ENCODE measurements at places on chromosomes 7 and 10.

GRCh38 chr7:36512616-36513015, 123.0 kb downstream of the ANLN start:
- DNase-seq = no peak

- DNase-seq = no peak
These were observed 30.0 kb downstream of the ADAMTS14 start for GRCh38 chr10:70702190-70702763.

- DNase-seq = no peak
These were observed 104.0 kb downstream of the MAD1L1 start for GRCh38 chr7:2128601-2129322.

DNA sequence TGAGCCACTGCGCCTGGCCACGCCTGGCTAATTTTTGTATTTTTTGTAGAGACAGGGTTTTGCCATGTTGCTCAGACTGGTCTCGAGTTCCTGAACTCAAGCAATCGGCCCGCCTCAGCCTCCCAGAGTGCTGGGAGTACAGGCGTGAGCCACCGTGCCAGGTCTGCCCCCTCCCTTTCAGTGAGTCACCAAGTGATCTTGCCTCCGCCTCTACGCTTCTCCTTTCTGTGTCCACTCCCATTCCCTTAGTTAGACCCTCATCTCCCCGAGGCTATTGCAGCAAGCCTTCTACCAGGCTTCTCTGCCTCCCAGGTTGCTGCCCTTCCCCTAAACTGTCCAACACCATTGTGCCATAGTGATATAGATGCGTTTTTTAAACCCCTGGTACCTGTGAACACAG, 32.9 kb downstream of the CDC123 start:
- no peak for DNase-seq

- DNase-seq = no peak
These were observed 6.1 kb upstream of the HOXA2 start for GRCh38 chr7:27108390-27109127.

GRCh38 chr10:92082583-92083280, 159.2 kb downstream of the BTAF1 start:
- no peak for DNase-seq

GRCh38 chr7:47198159-47198558, 383.8 kb downstream of the TNS3 start:
- no peak for DNase-seq

DNA sequence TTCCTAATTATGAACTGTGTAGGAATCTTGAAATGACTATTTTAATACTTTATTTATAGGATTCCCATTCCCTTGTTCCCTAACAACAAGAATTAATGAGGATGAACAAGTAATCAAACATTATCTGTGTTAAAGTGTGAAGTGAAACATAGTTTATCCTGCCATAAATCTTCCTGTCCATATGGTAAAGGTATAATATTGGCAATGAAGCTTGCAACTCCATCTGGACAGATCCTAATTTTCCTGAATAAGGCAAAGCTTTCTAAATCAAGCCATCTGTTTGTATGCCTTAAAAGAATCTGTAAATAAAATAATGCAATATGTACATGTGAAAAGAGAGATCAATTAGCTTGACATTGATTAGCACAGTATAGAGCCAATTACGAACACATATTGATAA, 529.0 kb downstream of the ANKRD7 start:
- no peak for DNase-seq

GRCh38 chr10:79266543-79267312, 80.5 kb upstream of the PPIF start:
- DNase-seq = peak; percentile 86

DNA sequence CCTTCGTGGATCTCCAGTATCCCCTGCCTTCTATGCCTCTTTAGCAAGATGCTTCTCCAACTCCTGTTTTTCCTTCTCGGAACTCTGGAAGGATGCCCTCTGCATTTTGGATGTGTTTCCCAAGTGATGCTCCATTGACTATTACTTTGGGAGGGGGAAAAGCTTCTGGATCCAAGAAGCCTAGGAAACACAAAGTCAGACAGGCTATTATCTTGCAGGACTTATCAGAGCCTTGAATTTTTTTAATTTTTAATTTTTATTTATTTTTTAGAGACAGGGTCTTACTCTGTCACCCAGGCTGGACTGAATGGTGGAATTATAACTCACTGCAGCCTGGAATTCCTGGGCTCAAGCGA, 21.1 kb downstream of the TMEM270 start:
- DNase-seq = no peak

- no peak for DNase-seq
These were observed 119.5 kb upstream of the PRSS1 start for GRCh38 chr7:142629588-142630260.

DNA sequence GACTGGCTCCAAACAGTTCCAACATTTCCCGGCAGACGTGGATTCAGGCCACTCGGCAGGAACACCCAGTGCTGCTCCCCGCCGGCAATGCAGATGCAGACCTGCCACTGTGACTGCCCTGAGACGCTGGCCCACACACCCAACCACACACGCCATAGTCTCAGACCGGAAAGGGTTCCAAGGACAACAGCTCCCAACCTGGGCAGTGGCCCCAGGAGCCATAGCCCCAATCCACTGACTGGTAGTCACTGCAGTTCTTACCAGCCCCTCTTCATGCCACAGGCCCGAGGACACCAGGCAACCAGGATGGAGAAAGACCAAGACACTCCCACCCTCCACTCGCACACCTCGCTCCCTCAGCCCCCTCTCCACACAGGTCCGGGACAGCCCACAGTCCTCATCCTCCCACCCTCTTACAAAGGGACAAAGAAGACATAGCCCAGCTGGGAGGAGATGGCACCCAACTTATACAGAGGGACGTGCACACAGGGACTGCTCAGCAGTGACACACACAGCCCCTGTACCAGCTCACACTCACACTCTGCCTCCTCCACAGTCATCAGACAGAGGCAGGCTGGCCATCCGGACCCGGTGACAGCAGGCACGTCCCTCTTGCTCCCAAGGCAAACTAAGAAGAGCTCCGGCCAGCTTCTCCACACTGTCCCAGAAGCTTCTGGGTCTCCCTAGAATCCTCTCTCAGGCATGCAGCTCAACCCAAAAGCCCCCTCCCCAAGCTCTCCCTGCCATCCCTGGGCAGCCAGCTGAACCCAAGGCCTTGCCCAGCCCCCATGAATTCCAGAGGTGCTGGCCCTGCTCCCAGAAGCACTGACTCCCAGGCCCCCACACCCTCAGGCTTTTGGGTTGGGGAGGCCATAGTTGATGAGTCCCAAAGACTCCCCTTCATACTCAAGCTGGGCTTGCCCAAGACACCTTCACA, 24.8 kb downstream of the KCNH2 start:
- DNase-seq = no peak

Data from tibial artery (tissue), 4 donors.